NCI-H460 (cell line): ENCODE measurements at places on chromosomes 6 and 20. TPM values are rescaled to one million over a fixed set of nuclear protein-coding genes. Genes with fewer than 3 reads are reported as not detected.

The CLVS2 gene
- not detected in 2 replicates for total RNA-seq

The PPP1R14C gene
- total RNA-seq = not detected in 2 replicates

The TBXT gene
- 2,009 and 2,059 TPM in 2 replicates for total RNA-seq

The NKX2-4 gene
- not detected in 2 replicates for total RNA-seq

The SYCP2 gene
- 1.3 and 2.6 TPM in 2 replicates for total RNA-seq

The CBLN4 gene
- total RNA-seq = not detected in 2 replicates

The FANCE gene
- 4.7 and 5.1 TPM in 2 replicates for total RNA-seq

The NQO2 gene
- 171 and 185 TPM in 2 replicates for total RNA-seq

The PDE10A gene
- total RNA-seq = 233 and 245 TPM in 2 replicates

The SUPT3H gene
- 2.7 and 5.9 TPM in 2 replicates for total RNA-seq

The FNDC1 gene
- not detected in 2 replicates for total RNA-seq

The PRSS35 gene
- not detected in 2 replicates for total RNA-seq

The BMP6 gene
- total RNA-seq = 30.8 and 33.2 TPM in 2 replicates
